ENCODE measurements at places on chromosomes 7 and 10.

GRCh38 chr10:99170116-99170675 is 65.5 kb downstream of the HPSE2 start:
- DNase-seq: no peak

- peak; percentile 29 for DNase-seq
These were observed 99.9 kb downstream of the CUBN start for GRCh38 chr10:17029581-17030271.

DNA sequence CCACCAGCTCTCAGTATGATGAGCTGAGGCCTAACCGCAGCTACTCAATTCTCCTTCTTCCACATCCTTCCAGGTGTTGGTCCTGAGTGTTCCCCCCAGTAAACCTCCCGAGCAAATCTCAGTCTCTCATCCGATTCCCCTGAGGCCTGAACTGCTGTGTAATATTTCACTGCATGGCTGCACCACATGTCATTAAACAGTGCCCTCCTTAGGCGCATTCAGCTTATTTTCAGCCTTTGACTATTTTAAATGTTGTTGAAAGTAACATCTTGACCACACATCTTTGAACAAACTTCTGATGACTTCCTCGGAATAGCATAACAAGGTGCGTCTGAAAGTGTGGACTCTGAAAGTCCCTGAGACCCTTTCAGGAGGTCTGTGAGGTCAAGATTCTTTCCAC is 62.8 kb upstream of the NPS start:
- DNase-seq: no peak

GRCh38 chr7:146830686-146831085 is 714.1 kb downstream of the CNTNAP2 start:
- DNase-seq: no peak

Measured in hippocampal formation (tissue), 2 donors.